ENCODE measurements at places on chromosomes 12 and 14. TPM values are rescaled to one million over a fixed set of nuclear protein-coding genes. Genes with fewer than 3 reads are reported as not detected.

KRT85 gene
- not detected for total RNA-seq

PPP2R5C gene
- 95.8 TPM for total RNA-seq

LYZ gene
- total RNA-seq, result under 0.01 TPM

ERBB3 gene
- 0.38 TPM for total RNA-seq

TAS2R31 gene
- 5.6 TPM for total RNA-seq

KLRC2 gene
- not detected for total RNA-seq

SOAT2 gene
- not detected for total RNA-seq

SUOX gene
- 10.4 TPM for total RNA-seq

CLMN gene
- 3.9 TPM for total RNA-seq

PLEKHG7 gene
- total RNA-seq, result not detected

MRPL51 gene
- 164 TPM for total RNA-seq

CCDC197 gene
- total RNA-seq, result not detected

GLIPR1L1 gene
- not detected for total RNA-seq

BDKRB2 gene
- 11.0 TPM for total RNA-seq

IKZF4 gene
- 2.0 TPM for total RNA-seq

PSMC6 gene
- total RNA-seq, result 127 TPM

CDK2 gene
- total RNA-seq, result 55.8 TPM

SLCO1C1 gene
- under 0.01 TPM for total RNA-seq

C12orf54 gene
- total RNA-seq, result not detected

CCDC177 gene
- total RNA-seq, result under 0.01 TPM

FOXN4 gene
- total RNA-seq, result not detected

EFS gene
- total RNA-seq, result 4.6 TPM

LHX5 gene
- not detected for total RNA-seq

CLEC4D gene
- total RNA-seq, result not detected

BCL11B gene
- not detected for total RNA-seq

FOXG1 gene
- total RNA-seq, result under 0.01 TPM

KCNJ8 gene
- total RNA-seq, result 62.0 TPM

VWF gene
- total RNA-seq, result 4.4 TPM

TOMM20L gene
- not detected for total RNA-seq

ZNF891 gene
- 1.1 TPM for total RNA-seq

BLTP3B gene
- total RNA-seq, result 45.7 TPM

TAMALIN gene
- 9.0 TPM for total RNA-seq

CIROP gene
- total RNA-seq, result not detected

AHNAK2 gene
- 33.0 TPM for total RNA-seq

OR4E2 gene
- total RNA-seq, result not detected

SSTR1 gene
- total RNA-seq, result 0.77 TPM

RD3L gene
- not detected for total RNA-seq

P3H3 gene
- total RNA-seq, result 124 TPM

KLRG1 gene
- total RNA-seq, result 0.38 TPM

EXOC3L4 gene
- total RNA-seq, result under 0.01 TPM

INHBC gene
- not detected for total RNA-seq

SERPINA1 gene
- total RNA-seq, result under 0.01 TPM

SLC8A3 gene
- under 0.01 TPM for total RNA-seq

OTOGL gene
- total RNA-seq, result 0.28 TPM

ZNF605 gene
- 7.1 TPM for total RNA-seq

TAS2R14 gene
- 3.7 TPM for total RNA-seq

KRT8 gene
- 18.6 TPM for total RNA-seq

ACOT2 gene
- total RNA-seq, result 30.2 TPM

GUCY2C gene
- not detected for total RNA-seq

NGB gene
- not detected for total RNA-seq

MYF6 gene
- not detected for total RNA-seq

CPSF6 gene
- 24.2 TPM for total RNA-seq

UNC79 gene
- 0.28 TPM for total RNA-seq

HSPB8 gene
- 35.1 TPM for total RNA-seq

ADGRD1 gene
- total RNA-seq, result 1.1 TPM

PGAM5 gene
- total RNA-seq, result 30.7 TPM

All from regular cardiac myocyte (primary cell).